PC-3 (cell line): ENCODE measurements at places on chromosomes 3 and 15. TPM values are rescaled to one million over a fixed set of nuclear protein-coding genes. Genes with fewer than 3 reads are reported as not detected.

Gene KCNH8
- not detected in 2 replicates for total RNA-seq

Gene EFHB
- not detected in 2 replicates for total RNA-seq

Gene GPR171
- total RNA-seq: not detected in 2 replicates

Gene CAMP
- not detected in 2 replicates for total RNA-seq

Gene TNNC1
- 1.9 and 4.9 TPM in 2 replicates for total RNA-seq
